ENCODE measurements at places on chromosomes 3 and 15. TPM values are rescaled to one million over a fixed set of nuclear protein-coding genes. Genes with fewer than 3 reads are reported as not detected.

DNA sequence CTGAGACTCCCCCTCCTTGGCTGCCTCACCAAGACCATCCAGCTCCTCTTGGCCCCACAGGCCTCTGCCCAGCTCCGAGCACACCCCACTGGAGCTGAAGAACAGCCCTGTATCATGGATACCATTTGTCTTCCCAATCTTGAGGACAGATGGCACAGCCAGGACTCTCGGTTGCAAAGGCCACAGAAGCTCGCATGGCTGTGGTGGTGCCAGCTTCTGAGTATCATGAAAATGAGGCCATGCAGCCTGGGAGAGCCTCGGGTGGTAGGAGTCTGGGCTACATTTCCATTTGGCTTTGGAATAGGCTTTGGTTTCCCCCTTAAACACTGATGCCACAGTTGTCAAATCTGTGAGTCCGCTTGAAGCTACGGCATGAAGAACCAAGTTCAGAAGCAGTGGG lies 106.6 kb downstream of the SEMA5B start:
- DNase-seq = no peak

DNA sequence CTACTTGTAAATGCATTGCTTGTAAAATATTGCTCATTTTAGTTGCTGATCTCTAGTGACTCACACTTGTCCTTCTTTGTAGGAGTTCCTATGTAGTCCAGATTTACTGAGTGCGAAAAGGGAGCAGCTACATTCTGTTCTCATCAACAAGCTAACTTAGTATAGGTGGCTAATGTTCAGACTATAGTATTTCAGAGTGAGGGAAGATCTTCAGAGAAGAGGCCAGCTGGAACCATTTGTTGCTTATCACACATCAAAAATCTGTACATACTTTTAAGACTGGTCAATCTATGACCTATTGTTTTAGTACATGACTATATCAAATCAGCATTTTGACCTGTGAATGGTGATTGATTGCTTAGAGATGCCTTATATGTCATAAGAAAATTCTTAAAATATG lies 71.3 kb upstream of the THSD4 start:
- no peak for DNase-seq

DNA sequence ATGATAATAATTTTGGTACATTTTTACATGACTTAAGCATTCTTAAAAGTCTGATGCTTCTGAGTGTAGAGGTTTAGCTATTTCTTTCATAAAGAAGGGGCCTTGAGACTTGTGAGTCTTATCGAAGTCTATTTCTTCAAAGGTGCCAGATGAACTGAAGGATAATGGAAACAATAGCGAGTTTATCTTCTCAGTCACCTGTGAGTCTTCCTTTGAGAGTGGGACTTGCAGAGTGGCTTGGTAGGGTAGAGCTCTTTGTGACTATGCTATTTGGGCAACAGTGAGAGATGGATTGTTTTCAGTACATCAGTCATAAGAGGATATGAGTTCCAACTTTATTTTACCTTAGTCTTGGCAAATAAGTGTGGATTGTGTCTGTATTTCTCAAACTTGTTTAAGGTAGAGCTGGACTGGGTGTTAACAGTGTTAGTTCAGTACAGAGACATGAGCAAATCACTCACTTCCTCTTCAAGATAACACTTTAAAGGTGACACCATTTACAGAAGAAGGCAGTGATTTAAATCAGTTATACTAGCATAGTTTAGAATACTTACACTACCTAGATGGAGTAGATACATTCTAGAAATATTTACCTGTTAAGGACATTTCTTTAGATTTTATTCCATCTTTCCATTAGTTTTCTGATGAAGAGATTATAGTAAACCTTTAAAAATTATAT lies 3.2 kb downstream of the AKAP13 start:
- DNase-seq = no peak

The ALS2CL gene
- 2.7 TPM for total RNA-seq

The EPHB1 gene
- 0.46 TPM for total RNA-seq

The ARL14 gene
- total RNA-seq = 2.5 TPM

DNA sequence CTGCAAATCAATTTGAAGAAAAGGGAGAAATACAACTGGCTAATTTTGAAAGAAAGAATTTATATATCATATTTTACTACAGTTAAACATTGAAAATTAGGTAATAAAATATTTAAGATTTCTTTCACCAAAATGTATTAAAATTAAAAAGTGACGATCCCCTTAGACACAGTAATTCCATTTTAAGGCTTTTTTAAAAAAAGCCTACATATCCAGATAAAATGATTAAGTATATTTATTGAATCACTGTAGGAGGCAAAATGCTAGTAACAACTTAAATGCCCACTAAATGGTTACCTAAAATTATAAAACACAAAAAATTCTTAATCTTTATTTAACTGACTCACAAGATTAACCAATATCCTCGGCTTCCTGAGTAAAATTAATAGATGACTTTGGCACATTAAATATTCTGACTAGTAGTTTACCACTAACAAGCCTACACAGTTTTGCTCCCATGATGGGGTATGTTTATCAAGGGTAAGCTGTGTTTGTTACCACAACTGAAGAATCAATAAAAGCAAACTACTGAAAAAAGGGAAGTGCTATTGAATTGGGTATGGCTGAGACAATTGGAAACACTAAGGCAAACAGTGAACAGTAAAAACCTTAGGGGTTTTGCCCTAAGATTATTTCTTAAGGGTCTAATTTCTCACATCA lies 28.4 kb downstream of the ANKRD28 start:
- DNase-seq = no peak

- no peak for DNase-seq
Measured at GRCh38 chr15:51144021-51144532, 49.4 kb upstream of the TNFAIP8L3 start.

DNA sequence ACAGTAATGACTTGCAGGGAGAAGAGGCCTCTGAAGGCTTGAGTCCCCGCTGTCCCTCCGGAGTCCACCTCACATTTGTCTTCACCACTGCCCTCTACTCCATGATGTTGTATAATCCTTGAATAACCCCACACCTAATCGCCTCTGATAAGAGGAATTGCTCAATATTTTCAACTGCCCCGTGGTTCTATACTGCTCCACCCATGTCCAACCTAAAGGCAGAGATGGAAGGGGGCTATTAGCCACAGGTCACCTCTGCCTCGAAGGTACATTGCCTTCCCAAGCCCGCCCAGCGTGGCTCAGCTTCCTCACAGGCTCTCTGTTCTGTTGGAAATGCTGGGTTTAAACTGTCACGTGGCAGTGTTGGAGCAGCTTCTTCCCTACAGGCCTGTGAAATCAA lies 12.4 kb downstream of the TLR9 start:
- no peak for DNase-seq

The SLC9C1 gene
- not detected for total RNA-seq

The MITF gene
- total RNA-seq = 10.8 TPM

- no peak for DNase-seq
Measured at GRCh38 chr15:98292442-98293240, 332.1 kb downstream of the ARRDC4 start.

The C3orf22 gene
- not detected for total RNA-seq

The TNFSF10 gene
- total RNA-seq = 2.2 TPM

The GOLGA8R gene
- 0.80 TPM for total RNA-seq

DNA sequence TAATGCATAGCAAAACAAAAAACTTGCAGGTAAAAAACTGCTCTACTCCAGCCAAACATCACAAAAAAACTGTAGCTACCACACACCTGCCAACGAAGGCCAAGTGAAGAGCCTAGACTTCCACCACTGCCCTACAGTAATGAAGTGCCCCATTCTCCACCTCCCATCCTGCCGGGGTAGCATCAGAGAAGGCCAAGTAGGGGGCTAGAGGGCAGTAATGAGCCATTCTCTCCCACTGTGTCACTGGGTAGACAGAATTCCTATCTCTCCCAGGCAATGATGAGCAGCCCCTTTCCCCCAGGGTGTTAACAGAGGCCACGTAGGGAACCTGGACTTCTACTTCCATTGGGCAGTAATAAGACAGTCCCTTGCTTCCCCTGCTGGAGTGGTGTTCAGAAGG lies 9.5 kb downstream of the SEC22C start:
- no peak for DNase-seq

- no peak for DNase-seq
Measured at GRCh38 chr3:191470080-191470479, 9.1 kb downstream of the PYDC2 start.

- no peak for DNase-seq
Measured at GRCh38 chr3:175207361-175207760, 348.2 kb downstream of the NAALADL2 start.

DNA sequence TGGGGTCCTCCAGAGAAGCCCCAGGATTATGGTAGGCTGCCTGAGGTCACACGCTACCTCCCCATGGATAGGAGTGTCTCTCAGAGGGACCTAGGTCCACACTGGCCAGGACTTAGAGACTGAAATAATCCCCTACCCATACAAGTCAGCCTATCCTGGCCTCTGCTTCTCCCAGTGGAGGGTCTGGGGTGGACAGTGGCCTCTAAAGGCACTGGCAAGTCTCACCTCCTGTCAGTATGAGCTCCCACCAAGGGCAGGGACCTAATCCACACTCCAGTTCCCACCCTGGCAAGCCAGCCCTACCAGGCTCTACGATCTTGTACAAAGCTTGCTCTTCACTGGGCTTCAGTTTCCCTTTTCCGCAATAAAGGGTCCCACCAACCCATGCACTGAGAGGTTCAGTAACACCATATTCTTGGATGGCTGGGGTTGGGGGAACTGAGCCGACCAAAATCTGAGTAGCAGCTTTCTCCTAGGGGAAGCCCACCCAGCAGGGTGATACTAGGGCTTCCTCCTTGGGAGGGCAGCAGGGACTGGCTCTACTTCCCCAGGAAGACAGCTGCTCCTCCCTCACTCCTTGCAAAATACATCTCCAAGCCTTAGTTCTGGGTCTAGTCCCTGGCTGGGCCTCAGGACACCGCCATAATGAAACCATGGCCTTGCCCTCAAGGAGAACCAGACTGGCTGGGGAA lies 2.4 kb downstream of the CISH start:
- DNase-seq = no peak

The FAM107A gene
- total RNA-seq = 0.08 TPM

- DNase-seq = peak; percentile 45
Measured at GRCh38 chr3:177357352-177358090, 160.2 kb upstream of the TBL1XR1 start.

GRCh38 chr3:183313351-183313750 lies 60.3 kb downstream of the B3GNT5 start:
- DNase-seq = no peak

GRCh38 chr3:148518520-148518919 lies 179.2 kb upstream of the AGTR1 start:
- DNase-seq = no peak

- DNase-seq = no peak
Measured at GRCh38 chr15:76401285-76401684, 64.7 kb downstream of the ISL2 start.

DNA sequence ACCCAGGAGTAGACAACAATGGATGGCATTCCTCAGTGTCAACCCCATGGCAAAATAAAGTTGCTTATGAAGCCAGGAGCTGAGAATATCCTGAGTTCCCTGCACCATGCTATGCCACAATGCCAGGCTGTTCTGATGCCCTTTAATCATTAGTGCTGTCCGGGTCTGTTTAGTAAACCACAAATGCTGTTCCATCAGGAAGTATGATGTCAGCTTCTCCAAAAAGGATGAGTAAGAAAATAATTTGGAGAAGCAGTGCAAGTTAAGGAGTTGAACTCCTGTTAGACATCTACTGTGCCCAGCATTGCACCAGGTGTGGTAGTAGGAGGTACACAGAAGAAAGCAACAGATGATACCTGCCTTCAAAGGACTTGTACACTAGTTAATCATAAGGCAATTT lies 67.9 kb upstream of the GUCA1C start:
- no peak for DNase-seq

DNA sequence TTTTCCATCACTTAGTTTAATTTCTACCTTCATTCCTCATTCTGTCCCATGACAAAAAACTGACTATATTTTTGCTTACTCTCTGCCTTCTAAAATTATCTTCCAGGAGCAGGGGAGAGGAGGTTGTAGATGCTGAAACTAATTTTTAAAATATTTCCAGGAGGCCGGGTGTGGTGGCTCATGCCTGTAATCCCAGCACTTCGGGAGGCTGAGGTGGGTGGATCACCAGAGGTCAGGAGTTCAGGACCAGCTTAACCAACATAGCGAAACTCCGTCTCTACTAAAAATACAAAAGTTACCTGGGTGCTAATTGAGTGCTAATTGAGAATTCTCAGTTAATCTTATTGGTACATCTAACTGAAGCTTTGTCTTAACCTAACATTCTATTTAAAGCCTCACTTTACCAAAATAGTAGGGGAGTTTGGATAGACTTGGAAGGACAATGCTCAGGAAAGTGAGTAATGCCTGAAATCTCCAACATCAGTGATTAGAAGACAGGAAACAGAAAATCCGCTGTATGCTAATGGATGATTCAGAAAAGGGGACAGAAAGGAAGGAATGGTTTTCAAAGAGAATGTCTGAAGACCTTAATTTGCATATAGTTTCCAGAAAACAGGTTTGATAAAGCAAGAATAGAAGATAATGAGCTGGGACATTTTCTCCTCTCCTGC lies 336.1 kb downstream of the GBE1 start:
- DNase-seq = no peak

The GXYLT2 gene
- 6.1 TPM for total RNA-seq

DNA sequence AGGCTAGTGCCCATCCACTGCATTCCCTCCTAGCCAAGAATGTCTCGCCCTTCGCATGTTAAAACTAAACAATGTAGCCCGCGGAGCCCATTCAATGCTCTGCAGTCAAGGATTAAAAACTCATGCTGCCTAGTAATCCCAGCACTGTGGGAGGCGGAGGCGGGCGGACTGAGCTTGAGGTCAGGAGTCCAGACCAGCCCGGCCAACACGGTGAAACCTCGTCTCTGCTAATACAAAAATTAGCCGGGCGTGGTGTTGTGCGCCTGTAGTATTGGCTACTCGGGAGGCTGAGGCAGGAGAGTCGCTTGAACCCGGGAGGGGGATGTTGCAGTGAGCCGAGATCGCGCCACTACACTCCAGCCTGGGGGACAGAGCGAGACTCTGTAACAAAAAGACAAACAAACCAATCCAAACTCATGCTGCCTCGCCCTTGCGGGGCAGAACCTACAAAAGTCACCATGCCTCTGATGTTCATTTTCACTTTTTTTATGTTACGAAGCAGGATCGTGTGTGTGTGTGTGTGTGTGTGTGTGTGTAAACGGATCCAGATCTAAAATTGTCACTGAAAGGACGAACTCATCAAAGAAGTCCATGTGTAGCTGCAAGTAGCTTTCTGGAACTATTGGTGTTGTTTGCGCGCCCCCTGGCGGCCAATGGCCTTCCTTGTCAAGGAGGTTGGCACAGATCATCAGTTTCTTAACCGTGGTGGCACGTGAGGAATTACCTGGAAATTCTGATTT lies 54.8 kb upstream of the SPESP1 start:
- peak; percentile 75 for DNase-seq

The UNC13C gene
- total RNA-seq = not detected

- no peak for DNase-seq
Measured at GRCh38 chr3:188496390-188496789, 342.4 kb downstream of the LPP start.

DNA sequence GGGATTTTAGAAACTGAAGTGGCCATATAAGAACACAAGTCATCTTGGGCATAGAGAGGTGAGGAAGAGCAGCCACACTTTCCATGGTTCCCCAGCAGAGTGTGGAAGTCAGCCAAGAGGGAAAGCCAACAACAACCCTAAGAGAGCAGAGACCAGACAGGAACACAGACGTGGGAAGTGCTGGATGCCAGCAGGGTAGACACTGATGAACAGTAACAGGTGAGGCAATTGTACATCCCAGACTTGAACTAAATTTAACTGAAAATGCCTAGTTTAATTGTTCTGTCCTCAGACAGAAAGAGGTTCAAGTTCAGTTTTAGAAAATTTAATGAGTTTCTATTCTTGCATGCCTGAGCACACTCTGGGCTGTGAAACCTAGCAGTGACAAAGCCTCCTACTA lies 212.1 kb downstream of the ATP8B4 start:
- no peak for DNase-seq

- DNase-seq = no peak
Measured at GRCh38 chr15:88178631-88179030, 77.9 kb downstream of the NTRK3 start.

Measured in Panc1 (cell line).